ENCODE measurements at places on chromosomes 3 and 15.

- no peak for DNase-seq
Measured at GRCh38 chr3:69594286-69594685, 145.0 kb upstream of the MITF start.

GRCh38 chr15:63321462-63321861, 44.1 kb downstream of the APH1B start:
- no peak for DNase-seq

GRCh38 chr3:164467007-164467406, 611.3 kb downstream of the SI start:
- DNase-seq = no peak

DNA sequence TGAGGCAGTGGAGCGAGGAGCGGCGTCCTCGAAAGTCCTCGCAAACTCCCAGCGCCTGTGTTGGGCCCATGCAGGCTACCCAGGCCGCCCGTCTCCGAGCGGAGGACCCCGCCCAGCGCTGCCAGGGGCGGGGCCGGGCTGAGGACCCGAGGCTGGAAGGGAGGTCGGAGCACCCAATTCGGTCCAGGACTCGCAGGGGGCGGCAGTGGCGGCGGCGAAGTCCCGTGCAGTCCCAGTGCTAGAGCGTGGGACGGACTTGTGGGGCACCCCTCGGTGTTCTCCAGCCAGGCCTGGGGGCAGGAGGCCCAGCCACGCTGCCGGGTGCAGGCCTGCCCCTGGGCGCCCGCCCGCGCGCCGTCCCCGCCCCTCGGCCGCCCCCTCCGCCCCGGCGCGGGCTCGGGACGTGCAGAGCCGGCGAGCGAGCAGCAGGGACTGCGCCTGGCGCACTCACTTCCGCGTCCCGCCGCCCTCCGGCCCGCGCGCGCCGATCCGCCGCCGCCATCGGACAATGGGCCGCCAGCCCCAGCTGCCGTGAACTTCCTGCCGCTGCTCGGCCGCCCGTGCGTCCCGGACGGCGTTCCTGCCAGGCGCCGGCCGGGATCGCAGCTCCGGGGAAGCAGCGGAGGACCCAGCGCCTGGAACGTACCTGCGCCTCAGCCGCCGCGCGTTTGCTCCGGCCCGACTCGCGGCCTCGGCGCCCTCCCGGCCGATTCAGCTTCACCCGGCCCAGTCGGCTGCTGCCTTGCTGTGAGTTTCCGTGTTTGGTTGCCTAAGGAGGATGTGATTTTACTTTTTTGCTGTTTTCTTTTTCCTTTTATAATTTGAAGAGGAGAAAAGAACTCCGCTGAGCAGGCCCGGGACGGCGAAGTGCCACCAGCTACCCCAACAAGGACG, 596 bp upstream of the LIMD1 start:
- no peak for DNase-seq

DNA sequence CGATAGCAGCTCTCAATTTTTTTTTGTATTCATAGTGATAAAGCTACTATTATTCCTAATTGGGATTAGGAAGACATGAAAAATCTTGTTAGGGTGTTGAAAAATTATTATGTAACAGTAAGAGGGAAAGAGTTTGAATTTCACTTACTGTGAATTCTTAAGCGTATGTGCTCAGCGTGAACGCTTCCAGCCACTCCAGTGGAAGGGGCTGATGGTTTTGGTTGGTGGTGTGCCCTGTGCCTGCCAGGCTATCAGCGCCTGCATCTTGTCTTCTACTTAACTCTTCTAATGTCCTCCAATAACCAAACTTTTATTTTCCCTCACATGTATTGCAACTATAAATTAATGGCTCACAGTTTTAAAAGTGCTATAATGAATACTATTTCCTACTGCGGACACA, 22.5 kb downstream of the CDIN1 start:
- no peak for DNase-seq

GRCh38 chr3:34363881-34364280, 565.5 kb downstream of the PDCD6IP start:
- DNase-seq = no peak

- no peak for DNase-seq
Measured at GRCh38 chr3:72245183-72245811, 460.3 kb upstream of the PROK2 start.

DNA sequence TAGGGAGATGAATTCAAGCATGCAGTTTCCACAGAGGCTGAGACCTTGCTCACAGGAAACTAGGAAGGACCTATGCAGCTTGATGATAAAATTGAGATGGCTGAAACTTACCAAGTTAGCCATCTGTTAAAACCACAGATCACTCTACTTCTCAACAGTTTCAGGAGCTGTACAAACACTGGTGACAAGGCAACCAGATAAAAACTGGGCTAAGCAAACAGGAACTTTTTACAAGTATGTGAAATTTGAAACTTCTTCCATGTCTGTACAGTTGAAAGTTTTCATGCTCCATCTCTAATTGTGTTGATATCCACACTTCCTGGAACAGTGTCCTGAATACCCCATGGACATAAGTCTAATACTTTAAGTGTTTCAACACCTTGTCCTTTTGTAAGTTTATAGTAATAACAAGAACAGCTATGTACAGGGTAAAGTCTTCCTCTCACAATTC, 78.2 kb downstream of the FAIM start:
- DNase-seq = peak; percentile 71

- no peak for DNase-seq
Measured at GRCh38 chr15:39083213-39083612, 497.7 kb upstream of the THBS1 start.

DNA sequence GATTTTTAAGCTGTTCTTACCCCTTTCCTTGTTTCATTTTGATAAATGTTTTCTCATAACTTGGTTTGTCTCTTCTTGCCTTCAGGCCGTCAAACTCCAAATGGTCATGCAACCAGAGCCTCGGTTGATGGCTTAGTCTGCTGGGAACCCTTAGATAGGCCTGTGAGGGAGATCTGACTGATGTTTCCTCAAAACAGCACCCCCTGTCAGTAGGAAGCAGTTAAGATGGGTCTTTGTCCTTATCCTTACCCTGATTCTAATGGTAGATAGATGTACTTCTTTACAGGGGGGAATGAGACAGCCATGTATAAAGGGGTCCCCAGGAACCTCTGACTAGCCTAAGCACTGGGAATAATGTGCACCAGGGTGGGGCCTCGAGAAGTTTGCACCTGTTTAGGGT, 16.3 kb upstream of the OR5H1 start:
- no peak for DNase-seq
